ENCODE measurements at places on chromosomes 16 and 17.

DNA sequence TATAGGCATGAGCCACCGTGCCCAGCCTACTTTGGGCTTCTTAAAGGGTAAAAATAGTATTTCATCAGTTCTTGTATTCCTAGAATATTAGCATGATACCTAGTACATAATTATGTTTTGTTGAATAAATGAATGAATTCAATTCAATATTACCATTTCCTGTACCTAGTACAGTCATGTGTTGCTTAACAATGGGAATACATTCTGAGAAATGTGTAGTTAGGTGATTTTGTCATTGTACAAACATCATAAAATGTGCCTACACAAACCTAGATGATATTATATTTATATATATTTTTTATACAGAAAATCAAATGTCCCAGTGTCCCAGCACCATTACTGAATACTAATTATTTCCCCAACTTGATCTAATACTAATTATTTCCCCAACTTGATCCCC lies 85.6 kb upstream of the HAS3 start:
- no peak for DNase-seq

DNA sequence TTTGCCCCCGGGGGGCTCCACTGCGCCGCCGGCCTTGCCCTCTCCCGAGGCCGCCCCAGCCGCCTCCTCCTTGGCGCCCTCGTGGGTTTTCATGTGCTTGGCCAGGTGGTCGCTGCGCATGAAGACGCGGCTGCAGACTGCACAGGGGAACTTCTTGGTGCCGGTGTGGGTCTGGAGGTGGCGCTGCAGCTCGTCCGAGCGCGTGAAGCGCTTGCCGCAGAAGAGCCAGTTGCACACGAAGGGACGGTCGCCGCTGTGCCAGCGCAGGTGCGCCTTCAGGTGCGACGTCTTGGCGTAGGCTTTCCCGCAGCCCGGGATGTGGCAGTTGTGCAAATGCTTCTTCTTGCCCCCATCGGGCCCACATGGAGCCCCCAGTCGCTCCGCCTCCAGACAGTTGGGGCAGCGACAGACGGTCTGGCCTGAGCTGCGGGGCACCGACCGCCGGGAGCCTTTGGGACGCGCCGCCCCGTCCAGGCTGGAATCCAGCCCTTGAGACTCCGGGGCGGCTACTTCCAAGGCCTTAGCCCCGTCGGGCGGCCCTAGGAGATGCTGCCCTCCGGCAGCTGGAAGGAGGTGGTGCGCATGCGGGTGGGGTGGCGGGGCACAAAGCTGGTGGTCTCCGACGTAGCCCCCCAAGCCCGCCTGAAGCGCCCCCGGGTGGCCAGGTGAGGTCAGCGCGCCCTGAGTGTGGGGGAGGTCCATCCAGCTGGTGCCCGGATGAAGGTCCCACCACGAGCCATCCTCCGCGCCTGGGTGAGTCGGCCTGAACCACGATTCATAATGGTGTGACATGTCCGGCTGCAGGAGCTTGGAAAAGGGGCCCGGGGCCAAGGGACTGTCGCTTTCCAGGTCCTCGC lies 3.4 kb downstream of the SP6 start:
- DNase-seq, result no peak

GRCh38 chr17:1495265-1495989 lies 2.9 kb upstream of the MYO1C start:
- peak; percentile 57 for DNase-seq

DNA sequence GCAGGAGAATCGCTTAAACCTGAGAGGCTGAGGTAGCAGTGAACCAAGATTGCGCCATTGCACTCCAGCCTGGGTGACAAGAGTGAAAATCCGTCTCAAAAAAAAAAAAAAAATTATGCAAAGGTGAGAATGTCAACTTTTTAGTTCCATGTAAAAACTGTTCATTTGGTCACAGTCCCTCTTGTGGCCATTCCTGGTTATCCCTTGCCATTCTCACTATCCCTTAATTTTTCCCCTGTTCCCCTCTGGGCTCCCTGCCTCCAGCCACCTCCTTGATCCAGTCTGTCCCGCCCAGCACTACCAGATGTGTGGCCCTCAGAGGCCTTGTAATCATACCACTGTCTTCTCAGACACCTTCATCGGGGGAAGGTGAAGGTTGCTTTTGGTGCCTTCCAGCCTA lies 23.4 kb downstream of the DCAF7 start:
- no peak for DNase-seq

- no peak for DNase-seq
These were observed 71.0 kb downstream of the CDYL2 start for GRCh38 chr16:80733407-80733806.

DNA sequence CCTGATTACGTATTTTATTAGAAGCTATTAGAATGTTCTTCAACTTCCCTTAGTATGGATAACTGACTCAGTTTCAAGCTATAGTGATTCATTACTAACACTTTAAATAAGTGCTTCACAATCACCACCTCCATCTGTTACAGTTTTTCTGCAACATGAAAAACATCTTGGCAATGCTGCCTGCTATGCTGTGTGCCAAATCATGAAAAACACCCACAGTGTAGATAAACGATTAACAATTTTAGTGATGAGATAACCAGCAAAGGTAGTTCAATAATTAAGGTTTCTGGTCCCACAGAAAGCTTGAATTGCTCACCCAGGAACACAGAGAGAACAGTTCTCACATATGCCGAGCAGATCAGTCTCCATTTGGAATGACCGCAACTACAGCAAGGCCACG lies 51.4 kb upstream of the SLC25A19 start:
- no peak for DNase-seq

DNA sequence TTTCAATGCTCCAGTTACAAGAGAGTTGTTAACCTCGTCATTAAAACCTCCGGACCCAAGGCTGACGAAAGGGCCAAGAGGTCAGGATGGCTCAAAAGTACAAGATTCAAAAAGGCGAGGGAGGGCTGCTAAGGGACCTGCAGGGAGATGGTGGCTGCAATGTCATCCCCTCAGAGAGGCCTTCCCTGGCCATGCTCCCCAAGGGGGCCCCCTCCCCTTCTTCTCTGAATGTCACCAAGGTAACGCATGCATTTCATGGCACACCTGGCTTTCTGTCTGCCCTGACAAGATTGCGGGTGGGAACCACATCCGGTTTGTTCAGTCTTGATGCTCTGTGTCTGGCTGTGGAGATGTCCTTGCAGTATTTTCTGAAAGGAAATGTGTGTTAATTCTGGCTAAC lies 89.9 kb downstream of the C16orf78 start:
- peak; percentile 49 for DNase-seq

DNA sequence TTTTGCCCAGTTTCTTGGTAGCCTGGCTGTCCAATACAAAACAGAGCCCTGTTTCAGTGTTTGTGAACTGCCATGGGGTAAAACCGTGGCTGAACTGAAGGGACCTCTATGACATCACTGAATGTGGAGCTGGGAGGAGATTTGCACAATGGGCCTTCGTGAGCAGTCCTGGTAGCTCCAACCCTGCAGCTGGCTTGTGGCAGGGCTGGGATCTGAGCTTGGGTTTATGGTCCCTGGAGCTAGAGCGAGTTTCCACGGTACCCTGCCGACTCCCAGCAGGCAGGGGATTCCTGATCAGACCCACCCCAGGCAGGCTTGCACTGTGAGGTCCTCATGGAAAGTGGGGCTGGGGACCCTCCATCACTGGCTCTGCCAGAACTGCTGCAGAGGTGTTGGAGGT lies 247.0 kb downstream of the GSG1L start:
- no peak for DNase-seq

DNA sequence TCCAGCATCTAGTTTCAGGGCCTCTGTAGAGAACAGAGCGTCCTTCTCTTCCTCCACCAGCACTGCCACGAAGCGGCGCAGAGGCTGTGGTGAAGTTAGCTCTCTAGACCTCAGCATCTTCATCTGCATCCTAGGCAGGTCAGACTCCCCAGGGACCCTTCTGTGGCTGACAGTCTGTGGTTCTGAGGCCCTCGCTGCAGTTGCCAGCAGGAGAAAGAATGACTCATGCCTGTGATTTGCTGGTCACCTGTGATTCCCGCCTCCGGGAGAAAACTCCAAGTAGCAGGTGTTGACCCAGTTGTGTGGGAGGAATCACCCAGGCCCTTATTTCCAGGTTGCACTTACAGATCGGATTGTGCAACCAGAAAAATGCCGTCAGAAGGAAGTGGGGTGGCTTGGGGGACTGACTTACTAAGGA lies 117.3 kb upstream of the CACNG5 start:
- DNase-seq, result no peak

- DNase-seq, result no peak
These were observed 20.0 kb downstream of the AARSD1 start for GRCh38 chr17:42944211-42944610.

- no peak for DNase-seq
These were observed 350.9 kb upstream of the TNRC6C start for GRCh38 chr17:77607606-77608005.

- DNase-seq, result no peak
These were observed 145.0 kb upstream of the ASIC2 start for GRCh38 chr17:33438139-33438538.

DNA sequence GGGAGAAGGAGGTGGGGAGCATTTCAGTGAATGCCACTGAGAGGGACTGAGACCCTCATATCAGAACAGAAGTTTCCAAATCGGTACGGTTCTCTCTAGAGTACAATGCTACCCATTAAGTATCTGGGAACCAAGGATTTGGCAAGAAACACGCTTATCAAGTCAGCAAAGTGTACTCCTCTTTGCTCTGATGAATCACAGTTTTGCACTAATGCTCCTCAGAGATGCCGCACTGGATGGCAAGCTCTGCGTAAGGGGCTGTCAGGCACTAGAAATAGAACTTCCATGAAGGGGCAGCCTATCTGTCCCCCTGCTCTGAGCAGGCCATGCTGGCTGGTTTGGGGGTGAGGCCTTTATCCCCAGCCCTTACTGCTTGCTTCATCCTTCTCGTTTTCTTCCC lies 4.8 kb upstream of the ABCC12 start:
- no peak for DNase-seq
